ENCODE measurements at places on chromosomes 3 and 15.

GRCh38 chr15:69610277-69610676 lies 157.7 kb downstream of the RPLP1 start:
- DNase-seq: no peak

DNA sequence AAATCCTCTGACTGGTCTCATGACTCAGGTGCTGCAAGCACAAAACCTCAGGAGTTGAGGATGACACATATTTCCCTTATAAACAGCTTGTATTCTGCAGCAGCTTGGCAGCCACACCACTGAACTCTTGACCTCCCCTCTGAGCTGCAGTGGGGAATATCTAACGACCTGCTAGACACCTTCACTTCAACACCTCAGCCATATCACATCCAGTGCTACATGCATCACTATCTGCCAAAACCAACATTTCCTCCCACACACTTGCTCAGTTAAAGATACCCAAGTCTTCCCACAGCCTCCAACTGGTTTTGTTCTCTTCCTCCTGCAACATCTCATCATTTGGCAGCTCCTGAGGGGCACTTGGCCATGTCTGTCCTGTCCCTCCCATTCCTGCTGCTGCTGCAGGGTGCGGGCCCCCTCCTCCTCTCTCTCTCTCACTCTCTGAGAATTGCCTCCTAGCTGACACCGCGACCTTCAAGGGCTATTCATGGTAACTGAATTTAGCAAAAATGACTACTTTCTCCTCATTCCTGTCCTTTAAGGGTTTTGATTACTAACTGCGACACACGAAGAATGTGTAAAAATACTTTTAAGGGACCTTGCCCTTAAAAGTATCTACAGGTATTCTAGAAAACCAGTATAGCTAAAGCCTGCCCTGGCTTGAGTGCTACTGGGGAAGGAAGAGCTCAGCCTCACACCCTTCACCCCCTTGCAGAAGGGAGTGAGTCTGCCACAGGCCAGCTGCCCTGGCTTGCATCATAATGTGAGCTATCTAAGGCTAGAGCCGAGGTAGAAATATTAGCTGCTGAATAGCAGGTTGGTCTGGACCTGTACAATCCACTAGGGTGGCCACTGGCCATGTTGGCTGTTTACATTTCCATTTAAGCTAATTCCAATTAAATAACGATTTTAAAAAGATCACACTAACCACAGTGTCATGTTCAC lies 5.0 kb upstream of the CCR9 start:
- DNase-seq: peak; percentile 16

DNA sequence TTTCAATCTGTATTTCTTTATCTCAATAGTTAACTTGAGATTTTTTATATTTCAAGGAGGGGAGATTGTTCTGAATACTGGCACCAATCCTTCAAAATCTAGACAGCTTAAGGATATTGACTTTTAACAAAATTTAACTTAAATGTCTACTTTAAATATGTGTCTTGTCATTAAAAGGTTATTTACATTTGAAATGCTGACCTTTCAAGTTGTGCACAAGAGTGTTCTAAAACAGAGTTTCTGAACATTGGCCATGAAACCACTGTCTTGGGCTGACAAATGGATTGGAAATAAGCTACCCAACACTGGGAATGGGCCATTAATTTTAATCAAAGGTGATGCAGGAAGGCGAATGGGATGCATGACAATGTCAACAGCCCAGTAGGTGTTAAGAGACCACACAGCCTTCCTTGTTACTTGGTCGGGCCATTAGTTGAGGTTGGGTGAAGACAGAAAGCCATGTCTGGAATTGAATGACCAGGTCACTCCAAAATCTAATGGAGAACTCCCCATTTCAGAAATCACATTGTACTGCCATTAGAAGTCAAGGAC lies 128.5 kb downstream of the CDIN1 start:
- no peak for DNase-seq

DNA sequence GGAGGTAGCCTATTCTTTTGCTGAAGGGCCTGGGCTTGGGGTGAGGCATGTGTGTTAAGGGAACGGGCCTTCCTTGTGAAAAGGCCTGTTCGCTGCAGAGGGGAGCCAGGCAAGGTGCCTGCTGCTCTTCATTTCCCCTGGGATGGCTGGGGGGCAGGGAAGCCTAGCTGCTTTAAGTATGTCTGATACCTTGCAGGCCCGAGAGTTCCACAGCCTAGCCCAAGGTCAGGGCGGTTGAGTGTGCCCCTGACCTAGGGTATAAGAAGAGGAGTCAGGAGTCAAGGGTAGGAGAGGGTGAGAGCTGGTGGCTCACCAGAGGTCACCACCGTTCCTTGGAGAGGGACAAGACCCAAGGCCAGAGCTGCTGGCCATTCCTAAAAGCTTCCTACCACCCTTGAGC lies 46.6 kb downstream of the UMPS start:
- no peak for DNase-seq

GRCh38 chr3:79672075-79672474 lies 95.7 kb downstream of the ROBO1 start:
- no peak for DNase-seq

GRCh38 chr15:51093488-51093838 lies 1.2 kb downstream of the TNFAIP8L3 start:
- no peak for DNase-seq

- no peak for DNase-seq
Observed at GRCh38 chr3:158801201-158801600, 653 bp upstream of the MFSD1 start.

DNA sequence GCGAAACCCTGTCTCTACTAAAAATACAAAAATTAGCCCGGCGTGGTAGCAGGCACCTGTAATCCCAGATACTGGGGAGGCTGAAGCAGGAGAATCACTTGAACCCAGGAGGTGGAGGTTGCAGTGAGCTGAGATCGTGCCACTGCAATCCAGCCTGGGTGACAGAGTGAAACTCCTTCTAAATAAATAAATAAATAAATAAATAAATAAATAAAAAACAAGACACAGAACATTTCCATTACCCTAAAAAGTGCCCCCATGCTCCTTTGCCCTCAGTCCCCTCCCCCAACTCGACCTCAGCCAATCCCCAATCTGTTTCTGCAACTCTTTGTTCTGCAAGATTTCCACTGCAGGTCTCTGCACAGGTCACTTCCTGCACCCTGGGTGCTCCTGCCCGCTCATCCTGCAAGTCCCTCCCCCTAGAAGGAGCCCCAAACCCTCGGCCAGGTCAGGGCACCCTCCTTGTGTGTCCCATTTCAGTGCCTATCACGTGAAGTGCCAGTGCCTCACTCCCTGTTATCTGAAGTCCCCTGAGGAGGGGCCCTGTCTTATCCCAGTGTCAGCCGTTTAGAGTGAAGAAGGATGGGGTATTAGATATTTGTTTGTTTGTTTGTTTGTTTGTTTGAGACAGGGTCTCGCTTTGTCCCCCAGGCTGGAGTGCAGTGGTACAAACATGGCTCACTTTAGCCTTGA lies 1.1 kb downstream of the FAM240A start:
- no peak for DNase-seq

DNA sequence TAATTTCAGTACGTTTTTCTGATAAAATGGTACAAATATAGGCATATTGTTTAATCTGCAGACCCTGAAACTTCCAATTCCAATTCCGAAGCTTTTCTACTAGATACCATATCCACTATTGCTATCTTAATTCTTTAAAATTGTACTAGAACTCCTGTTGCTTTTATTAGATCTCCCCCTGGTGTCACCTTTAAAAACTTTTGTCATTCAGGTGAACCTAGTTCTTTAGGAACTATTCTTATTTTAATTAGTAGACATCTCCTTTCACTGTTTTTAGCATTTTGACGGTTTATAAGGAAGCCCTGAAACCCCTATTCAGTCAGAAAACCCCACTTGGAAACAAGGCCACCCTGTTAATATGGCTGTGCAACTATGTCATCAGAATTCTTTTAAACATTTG lies 22.3 kb downstream of the C2CD4B start:
- no peak for DNase-seq

GRCh38 chr3:183208260-183208659 lies 44.8 kb upstream of the B3GNT5 start:
- no peak for DNase-seq

DNA sequence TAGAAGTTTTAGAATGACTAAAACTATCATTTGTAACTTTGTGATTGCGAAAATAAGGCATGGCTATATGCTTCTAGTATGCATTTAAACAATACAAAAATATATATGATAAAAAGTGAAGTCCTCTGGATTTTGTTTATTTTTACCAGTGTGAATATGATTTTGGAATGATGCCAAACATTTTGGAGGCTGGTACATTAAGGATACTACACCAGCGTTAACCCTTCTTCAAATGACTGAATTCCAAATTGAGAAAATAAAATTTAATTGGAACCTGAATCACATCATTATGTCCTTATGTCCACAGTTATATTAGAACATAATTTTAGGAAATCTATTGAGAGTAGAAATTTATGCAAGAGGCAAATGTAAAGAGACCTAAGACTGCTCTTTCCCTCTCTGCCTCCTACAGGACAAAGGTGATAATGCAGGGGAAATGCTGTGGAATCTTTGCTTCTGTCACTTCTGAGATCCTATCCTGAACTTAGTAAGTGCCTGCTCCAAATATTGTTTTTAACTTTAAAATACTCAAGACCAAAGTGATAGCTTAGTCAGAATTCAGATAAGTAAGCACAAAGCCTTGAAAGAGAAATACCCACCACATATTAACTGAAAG lies 121.1 kb upstream of the NANOGP8 start:
- no peak for DNase-seq

- DNase-seq: no peak
Observed at GRCh38 chr15:90814191-90814821, 54.1 kb upstream of the FURIN start.

- no peak for DNase-seq
Observed at GRCh38 chr15:29818141-29818540, 4.1 kb downstream of the TJP1 start.

- no peak for DNase-seq
Observed at GRCh38 chr3:55531321-55531720, 44.2 kb upstream of the WNT5A start.

DNA sequence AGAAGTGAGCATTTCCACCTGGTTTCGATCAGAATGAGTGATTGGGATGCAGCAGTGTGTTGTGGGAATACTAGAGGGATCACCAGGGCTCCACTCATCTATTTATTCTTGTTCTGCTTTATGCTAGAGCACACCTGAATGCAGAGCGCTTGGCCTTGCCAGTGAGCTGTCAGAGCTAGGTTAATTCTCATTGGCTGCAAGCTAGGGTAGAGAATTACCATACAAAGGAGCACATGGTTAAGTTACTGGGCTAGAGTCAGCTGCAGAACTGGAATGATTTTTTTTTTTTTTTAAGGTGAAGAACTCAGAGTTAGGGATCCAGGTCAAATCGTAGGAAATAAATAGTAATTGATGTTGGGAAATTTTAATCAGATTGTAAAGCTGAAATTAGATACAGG lies 8.8 kb downstream of the EIF2AK4 start:
- no peak for DNase-seq

GRCh38 chr3:78614486-78614885 lies 1153.3 kb downstream of the ROBO1 start:
- no peak for DNase-seq

GRCh38 chr3:139267300-139268246 lies 76.2 kb upstream of the MRPS22 start:
- no peak for DNase-seq

GRCh38 chr3:167829071-167829470 lies 93.5 kb downstream of the SERPINI1 start:
- DNase-seq: no peak

DNA sequence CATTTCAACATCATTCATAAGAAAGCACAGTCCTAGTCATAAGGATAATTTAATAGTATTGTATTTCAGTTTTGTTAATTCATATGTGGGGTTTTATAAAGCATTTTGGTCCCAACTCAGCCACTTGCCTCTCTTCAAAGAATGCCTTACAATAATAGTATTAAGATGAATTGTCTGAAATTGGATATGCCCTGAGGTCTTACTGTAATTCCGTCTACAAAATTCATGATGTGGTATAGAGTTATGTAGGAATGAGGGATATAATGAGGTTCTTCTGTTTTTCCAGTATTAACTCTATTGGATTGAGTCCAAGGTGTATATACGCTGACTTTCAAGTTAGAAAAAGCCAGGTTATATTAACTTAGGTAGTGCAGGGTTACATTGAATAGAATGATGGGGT lies 177.0 kb downstream of the GOLIM4 start:
- no peak for DNase-seq

DNA sequence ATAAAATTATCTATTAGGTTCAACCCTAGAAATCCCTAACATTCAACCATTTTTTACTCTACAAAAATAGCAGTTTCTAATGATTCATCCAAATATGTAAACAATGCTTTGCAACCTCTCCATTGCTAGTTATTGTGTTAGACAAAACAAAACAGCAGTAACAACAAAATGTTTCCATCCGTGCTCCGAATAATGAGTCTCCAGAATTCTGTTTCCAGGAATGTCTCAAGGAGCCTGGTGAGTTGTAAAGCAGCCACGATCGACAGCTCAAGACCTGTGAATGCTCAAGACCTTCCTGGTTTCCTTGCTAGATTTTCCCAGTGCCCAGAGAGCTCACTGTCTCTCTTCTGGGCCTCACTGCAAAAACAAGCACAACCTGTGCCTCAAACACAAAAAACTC lies 49.9 kb downstream of the CHRD start:
- no peak for DNase-seq

DNA sequence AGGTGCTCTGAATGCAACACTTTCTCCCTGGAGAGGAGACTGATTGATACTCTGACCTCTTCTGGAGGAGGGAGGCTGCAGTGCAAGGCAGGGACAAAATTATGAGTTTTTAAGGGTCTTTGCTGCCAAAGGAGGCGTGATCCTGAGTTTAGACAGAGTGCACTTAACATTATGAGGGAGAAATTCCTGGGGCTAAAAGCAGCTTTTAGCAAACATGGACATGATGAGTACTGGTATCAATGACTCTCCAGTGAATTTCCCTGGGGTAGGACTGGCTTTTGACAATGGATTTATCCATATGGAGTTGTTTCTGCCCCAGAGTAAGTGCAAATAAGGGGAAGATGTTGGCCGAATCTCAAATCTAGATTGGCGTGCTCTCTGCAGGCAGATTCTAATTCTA lies 133.1 kb downstream of the THSD4 start:
- no peak for DNase-seq

DNA sequence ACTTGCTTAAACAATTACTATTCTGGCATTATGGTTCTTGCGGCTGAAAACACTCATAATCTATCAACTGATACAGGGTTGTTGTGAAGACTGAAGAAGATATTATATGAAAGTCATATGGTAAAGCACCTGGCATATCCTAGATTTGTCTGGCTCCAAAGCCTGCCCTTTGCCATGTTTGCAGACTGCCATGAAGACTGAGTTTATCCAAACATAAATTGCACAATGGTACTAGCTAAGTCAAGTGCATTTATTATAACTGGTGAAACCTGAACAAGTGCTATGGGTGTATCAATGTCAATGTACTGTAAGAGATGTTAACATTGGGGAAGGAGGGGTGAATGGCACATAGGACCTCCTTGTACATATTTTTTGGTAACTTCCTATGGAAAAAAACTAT lies 87.4 kb upstream of the MEX3B start:
- no peak for DNase-seq

Data from stimulated activated CD8-positive, alpha-beta memory T cell treated with anti-CD3 and anti-CD28 coated beads, Interleukin-12 subunit alpha, Interleukin-12 subunit beta, amount 100 ng/mL, for 1 hour (primary cell).